D721Med (cell line): ENCODE measurements at places on chromosomes 5 and 9.

GRCh38 chr5:139394654-139395566 lies at the start of gene PROB1:
TSS of gene PROB1 (minus strand) at chr5:139395104. CDS start at chr5:139395081, 23 bp downstream.
- no peak for DNase-seq

GRCh38 chr9:114174557-114174875 lies 19.2 kb downstream of the COL27A1 start:
- DNase-seq: no peak

DNA sequence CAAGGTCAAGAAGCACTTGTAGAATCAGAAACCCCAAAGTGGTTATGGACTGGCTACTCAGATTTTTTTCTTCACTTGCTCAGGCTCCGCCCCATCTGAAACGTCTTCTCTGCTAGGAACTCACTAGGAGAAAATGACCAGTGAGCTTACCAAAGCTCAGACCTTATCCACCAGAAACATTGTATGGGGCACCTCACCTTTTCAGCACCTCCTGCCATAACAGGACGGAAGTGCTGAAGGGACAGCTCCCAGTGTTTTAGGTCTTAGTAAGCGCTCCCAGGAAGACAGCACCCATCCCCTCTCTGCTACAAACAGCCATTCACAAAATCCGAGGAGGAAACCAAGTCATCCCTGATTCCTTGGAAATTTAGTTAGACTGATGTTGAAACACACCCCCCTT lies 1.2 kb upstream of the GABRA1 start:
- no peak for DNase-seq

DNA sequence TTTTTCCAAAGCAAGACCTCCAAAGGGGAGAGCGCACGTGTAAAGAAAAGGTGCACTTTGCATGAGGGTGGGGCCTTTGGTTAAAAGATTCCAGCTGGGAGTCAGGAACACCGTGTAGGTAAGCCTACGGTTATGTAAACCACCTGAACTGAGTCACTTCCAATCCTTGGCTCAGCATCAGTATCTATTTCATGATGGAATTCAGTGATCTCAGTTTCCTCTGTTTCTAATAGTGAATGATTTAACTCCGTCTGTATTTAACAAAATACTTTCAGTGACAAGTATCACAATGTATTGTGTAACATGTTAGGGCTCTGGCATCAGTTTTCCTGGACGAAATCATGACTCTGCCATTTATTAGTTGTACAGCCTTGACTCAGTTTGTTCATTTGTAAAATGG lies 1.3 kb upstream of the SVEP1 start:
- DNase-seq: no peak

DNA sequence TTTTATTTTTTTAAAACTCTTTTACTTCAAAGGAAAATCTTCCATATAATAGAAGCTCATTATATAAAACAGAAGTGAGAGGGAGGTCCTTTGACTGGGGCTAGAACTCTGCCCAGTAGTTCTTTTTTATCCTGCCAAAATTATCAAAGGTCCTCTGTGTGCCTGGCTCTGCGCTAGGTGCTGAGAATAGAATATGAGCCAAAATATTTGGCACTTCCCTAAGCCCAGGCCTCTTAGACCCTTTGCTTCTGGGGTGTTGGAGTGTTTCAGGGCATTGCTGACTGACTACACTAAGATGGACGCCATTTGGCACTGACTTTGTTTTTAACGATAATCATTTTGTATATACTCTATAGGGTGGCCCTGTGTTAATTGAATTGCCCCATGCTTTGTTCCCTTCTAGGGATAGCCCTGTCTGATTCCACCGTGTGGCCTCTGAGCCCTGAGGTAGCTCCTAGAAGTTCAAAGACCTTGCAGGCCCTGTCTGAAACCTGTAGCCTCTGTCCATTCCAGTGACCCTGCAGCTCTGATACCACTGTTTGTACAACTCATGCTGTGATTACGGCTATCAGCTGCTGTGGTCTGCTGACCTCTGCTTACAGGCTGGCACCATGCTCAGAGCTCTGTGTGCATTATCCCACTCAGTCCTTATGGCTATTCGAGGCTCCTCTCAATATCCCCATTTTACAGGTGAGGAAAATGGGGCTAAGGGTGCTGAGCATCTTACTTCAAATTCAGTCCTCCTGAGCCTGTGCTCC lies 84.3 kb upstream of the SHB start:
- DNase-seq: no peak

DNA sequence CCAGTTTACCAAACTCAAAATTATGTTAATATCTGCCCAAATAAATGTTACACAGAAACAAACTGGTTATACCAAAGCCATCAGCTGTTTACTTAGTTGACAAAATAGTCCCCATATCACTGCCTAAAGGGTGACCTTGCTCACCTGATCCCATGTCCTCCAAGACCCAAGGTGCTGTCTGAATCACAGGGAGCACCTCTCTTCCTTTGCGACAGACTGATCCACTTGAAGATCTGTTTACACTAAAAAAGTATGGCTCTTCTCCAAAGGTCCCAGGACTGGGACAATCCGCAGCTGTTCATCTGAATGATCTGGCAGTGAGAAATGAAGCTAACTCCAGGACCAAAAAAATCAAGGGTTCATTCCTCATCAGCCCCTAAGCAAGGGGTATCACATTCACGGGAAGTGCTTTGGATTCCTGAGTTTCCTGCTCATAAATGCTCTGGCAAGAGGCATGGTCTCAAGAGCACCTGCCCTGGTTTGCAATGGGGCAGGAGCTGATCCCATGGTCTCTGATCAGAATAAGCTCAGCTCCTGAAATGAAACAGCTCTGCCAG lies 5.0 kb downstream of the PRUNE2 start:
- DNase-seq: no peak

GRCh38 chr5:140357726-140358093 lies 2.3 kb upstream of the SLC4A9 start:
- peak; percentile 93 for DNase-seq
